ENCODE measurements at places on chromosomes 11 and 22.
A peak's percentile ranks its signal among the peaks of the same experiment; 100 is the strongest.

DNA sequence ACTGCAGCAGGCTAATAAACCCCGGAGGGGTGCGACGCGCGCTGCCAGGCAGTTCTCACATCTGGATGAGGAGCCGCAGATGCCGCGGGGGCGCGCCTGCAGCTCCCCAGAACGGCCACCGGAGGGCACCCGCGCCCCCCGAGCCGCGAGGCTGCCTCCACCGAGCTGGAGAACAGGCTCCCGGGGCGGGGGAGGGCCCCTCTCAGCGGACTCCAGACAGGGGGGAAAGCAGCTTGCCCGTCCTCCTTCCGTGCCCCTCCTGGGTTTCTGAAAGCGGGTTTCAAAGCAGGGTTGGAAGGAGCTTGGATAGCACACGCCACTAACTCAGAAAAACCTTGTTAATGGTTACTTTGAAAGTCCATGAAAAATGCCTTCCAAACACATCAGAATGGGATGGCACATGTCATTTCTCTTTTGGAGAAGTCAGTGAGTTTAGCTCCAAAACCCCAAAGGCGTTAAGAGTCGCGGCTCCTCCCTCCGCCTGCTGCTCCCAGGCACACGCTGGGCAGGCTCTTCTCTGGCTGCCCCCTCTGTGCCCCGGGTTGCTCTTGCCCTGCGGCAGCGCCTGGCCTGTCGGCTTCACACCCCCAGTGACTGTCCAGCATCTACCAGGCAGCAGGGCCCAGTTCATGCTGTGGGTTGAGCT lies 317.8 kb downstream of the NTM start:
- DNase-seq = peak; percentile 49

GRCh38 chr22:28780296-28780695 lies 7.8 kb downstream of the CCDC117 start:
- DNase-seq = no peak

- no peak for DNase-seq
Measured at GRCh38 chr22:43852573-43853327, 9.6 kb downstream of the SULT4A1 start.

- DNase-seq = no peak
Measured at GRCh38 chr11:71294846-71295600, 42.6 kb upstream of the SHANK2 start.

GRCh38 chr22:19430890-19431541 lies 517 bp downstream of the HIRA start:
- peak; percentile 16 for DNase-seq

GRCh38 chr11:788953-789940 lies 643 bp downstream of the CEND1 start:
- DNase-seq = no peak

- DNase-seq = no peak
Measured at GRCh38 chr11:7692426-7692825, 13.9 kb downstream of the OVCH2 start.

DNA sequence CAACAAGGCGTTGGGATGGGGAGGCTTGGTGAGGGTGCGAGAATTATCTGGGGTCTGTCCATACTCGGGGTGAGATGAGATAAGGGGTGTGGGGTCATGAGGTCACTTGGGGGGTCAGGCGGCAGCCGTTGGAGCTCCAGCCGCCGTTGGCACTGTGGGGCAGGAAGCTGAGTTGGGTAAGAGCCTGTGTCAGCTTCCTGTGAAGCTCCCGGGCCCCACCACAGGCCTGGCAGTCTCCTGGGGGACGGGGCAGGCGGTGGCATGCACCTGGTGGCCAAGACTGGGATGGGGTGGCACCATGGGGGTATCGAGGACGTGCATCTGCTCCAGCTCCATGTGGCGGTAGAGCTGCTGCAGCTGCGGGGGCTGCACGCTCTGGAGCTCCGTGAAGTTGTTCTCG lies 7.1 kb upstream of the MYBPC3 start:
- DNase-seq = no peak

DNA sequence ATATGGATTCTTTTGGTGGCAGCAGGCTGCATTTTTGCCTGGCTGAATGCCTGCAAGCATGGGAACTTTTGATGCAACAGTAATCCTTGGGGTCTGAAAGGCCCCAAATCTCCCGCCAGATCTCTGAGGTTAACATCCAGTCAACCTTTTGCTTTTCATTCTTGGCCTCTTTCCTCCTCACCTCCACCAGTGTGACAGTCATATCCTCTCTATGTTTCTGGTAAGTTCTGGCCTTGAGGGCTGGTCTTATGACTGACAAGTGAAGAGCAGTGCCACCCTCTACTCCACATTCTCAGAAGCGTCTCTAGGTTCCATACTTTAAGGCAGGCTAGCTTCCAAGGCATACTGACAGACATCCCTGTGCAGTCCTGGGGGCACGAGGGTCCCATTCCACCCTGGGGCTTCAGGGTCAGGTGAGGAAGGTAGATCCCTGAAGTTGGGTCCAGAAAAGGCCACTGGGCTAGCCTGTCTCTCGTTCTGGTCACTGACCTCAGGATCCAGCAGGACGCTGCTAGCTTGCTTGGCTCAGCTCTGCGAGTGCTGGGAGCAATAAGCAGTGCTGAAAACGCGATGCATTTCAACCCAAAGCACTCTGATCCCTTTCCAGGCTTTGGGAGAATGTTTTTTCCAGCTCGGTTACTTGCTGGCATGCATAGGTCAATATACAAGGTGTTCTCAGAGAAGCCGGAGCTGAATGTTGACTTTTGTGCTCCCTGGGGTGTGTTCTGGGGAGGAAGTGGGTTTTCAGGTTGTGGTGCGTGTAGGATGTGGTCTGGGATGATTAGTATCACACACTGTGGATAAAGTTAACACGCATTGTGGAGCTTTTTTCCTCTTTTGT lies 75.2 kb downstream of the PTPRJ start:
- no peak for DNase-seq

DNA sequence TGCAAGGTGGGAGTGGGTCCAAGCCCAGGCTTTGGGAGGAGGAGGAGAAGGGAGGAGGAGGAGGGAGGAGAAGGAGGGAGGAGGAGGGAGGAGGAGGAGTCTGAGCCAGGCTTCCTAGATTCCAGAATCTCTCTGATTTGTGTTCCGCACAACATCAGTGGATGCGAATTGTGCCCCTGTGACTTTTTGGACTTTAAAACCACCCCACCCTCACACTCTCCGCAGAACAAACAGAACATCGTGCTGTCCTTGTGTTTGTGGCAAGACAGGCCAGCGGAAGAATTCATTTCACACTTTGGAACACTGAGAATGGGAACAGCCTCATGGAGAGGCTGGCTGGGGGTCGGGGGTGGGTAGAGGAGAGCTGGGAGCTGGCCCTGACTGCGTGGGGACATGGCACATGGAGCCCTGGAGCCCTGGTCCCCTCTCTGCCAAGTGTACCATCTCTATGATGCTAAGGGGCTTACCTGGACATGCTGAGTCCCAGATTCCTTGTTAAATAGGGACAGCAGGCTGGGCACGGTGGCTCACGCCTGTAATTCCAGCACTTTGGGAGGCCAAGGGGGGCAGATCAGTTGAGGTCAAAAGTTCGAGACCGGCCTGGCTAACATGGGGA lies 16.4 kb upstream of the SHANK2 start:
- no peak for DNase-seq

All from NCI-H2081 (cell line).